Activated CD8-positive, alpha-beta memory T cell treated with anti-CD3 and anti-CD28 coated beads for 1 hour (primary cell): ENCODE measurements at places on chromosomes 13 and 19.

DNA sequence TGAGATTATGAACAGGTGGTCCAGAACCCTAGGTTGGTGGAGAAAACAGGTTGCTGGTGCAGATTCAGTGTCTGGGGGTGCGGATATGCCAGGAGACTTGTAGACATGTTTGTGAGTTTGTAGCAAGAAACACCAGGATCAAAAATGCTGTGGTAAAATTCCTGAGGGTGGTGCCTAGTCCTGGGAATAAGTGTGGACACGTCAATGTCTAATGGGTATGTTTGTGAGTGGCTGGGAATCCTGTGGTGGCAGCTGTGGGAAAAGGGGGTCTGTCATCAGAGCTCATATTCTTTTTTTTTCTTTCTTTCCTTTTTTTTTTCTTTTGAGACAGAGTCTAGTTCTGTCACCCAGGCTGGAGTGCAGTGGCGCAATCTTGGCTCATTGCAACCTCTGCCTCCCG is 7.2 kb downstream of the ZNF708 start:
- no peak for DNase-seq

GRCh38 chr19:12757544-12758274 is 6.1 kb downstream of the BEST2 start:
- DNase-seq = no peak

DNA sequence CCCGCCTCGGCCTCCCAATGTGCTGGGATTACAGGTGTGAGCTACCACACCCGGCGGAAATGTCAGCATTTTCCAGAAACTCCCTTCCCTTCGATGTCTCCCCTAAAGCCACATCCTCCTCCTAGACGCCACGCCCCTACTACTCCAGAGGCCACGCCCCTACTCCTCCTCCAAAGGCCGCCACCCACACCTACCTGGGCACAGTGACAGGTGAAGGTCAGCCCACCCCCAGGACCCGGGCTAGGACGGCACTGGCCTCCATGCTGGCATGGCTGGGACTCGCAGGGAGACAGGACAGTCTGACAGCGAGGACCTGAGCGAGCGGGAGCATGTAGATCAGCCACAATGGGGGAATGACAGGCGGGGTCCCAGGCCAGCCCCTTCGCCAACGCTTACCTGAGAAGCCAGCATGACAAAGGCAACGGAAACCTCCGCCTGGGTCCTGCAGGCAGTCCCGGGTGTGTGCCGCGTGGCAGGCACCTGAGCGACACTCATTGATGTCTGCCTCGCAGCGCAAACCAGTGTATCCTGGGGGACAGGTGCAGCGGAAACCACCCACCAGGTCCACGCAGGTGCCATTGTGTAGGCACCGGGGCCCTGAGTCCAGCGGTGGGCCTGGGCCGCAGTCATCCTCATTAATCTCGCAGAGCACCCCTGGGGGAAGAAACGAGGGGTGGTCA is 22.0 kb downstream of the NOTCH3 start:
- DNase-seq = no peak

DNA sequence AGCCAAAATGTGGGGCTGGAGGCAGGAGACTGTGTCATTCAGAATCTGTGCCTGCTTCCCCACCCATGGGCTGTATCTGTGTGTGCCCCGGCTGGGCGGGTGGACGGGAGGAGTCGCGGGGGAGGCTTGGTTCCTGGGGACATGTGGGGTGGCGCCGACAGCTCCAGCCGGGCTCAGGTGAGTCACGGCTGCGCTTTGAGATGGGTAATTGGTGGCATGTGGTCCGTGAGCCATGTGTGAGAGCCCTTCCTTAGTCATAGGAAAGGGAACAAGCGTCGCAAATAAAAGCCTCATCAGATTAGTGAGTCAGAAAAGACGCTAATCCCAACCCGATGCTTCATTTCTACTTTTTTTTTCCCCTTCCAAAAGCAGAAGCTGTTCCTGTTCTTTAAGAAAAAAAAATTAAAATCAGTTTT is 118.6 kb upstream of the ZNF536 start:
- DNase-seq = no peak

GRCh38 chr19:18232540-18233223 is 6.4 kb upstream of the PDE4C start:
- no peak for DNase-seq

DNA sequence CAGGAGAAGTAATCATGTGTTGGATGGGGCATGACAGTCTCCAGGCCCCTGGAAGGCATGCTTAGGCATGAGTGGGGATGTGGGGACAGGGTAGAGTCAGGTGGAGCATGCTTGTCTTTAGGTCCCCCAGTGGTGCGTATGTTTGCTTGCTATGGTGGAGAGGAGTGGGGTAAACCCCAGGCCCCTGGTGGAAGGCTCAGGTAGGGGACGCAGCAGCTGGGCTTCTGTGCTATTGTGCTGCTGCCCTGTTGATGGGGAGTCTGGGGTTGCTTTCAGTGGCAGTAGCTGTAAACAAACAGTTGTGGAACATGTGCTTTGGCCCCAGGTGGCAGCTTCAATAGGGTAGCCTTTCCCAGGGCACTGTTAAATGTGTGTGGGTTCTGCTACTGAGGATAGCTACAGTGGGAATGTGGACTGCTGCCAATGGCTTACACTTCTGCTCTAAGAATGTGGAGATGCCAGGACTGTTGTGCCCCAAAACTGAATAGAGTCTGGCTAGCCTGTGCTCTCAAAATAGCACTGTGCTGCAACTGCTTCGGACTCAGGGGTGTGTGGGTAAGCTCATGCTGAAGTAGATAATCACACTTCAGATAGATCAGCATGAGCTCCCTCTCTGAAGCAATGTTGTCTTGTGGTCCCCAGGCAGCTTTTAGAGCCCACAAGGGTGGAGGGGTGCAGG is 1257.3 kb downstream of the DIAPH3 start:
- DNase-seq = no peak

- DNase-seq = no peak
These were observed 48.9 kb upstream of the PABPC3 start for GRCh38 chr13:25046985-25047511.

DNA sequence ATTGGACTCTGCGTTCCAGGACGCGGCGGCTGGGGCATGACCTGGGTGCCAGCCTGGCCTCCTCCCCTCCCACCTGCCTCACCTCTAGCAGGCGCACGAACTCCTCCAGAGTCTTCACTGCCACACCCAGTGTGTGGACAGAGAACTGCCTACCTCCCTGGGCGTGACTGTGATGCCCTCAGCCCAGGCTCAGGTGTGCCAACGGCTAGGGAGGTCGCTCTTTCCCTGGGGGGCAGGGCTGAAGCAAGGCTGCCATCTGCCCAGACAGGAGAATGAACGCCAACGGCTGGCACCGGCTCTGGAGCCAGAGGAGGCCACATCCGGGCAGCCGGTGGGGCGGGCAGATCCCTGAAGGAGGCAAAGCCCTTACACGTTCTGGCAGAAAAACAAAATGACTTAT is 11.3 kb downstream of the NANOS3 start:
- no peak for DNase-seq

DNA sequence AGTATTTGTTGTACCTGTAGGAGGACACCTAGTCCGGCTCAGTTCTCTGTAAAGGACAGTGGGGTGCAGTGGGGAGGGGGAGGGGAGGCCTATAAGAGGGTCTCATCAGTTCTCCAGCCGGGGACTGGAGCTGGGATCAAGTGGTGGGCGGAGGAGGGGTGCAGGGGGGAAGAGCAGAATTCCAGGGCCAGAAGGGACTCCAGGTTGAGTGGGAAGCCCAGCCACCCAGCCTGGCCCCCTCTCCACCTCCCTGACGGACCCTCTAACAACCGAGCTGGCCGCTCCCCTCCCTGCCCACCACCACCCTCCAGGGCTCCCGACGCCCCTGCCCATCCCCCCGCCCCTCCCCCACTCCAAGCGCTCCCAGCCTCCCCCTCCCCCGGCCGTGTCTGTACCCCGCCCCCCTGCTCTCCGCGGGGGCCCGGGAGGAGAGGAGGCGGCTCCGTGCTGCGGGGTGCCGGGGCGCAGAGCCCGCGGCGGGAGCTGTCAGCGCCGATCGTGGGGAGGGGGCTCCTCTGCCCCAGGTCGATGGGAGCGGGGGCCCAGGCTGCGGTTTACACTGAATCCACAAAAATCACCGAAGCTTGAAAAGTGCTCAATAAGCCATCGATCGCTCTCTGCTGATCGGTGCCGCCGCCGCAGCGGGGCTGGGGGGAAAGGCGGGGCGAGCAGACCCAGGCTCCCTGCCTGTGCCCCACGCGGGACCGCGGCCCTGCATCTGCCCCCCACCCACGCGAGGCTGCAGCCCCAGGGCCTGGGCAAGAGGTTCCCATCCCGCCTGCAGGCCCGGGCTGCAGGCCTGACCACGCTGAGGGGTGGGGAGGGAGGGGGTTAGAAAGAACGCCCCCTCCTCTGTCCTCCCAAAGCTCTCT is 34.6 kb upstream of the ONECUT3 start:
- no peak for DNase-seq
